BJ (cell line): ENCODE measurements at places on chromosomes 7 and 10.

DNA sequence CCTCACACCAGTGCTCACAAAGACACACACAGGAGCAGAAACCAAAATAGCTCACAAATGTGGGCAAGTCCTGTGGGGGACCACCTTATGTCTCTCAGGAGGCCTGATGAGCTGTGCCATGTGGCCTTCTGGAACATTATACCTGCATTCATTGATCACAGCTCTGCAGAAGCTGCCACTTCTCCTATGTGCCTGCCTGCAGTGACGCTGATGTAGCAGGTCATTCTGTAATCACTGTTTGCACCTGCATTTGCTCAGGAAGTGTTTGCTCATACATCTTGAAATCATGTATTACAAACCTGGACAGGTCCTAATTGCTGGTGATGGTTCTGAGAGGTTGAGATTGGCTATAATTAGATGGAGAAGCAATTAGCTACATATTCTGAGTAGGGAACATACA lies 310.2 kb downstream of the AUTS2 start:
- no peak for DNase-seq

DNA sequence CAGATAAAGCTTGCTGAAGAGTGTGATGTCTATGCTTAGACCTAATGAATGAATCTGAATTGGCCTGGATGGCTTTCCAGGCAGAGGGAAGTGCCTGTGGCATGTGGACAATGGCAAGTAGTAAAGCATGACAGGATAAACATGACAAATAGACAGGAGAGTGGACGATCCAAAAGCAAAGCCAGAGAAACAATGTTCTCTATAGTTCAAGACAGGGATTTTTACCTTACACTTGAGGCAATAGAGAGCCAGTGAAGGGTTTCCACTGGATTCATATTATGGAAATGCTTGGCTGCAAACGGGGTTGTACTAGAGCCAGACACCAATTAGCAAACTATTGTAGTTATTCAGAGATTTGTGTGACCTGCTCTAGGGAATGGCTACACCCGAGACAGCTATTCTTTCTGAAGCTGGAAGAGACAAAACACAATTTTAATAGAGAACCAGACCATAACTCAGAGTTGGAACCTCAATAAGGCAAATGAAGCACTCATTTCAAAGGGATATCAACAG lies 2.3 kb downstream of the AGMO start:
- no peak for DNase-seq

GRCh38 chr7:155458878-155459699 lies 1.2 kb downstream of the EN2 start:
- no peak for DNase-seq

- DNase-seq = no peak
Observed at GRCh38 chr7:136900005-136900404, 31.6 kb downstream of the CHRM2 start.

GRCh38 chr7:17369691-17370426 lies 71.4 kb downstream of the AHR start:
- DNase-seq = peak; percentile 69

- DNase-seq = no peak
Observed at GRCh38 chr10:128716181-128716580, 590.0 kb upstream of the MKI67 start.

GRCh38 chr7:107384025-107384424 lies 85.8 kb upstream of the GPR22 start:
- DNase-seq = no peak
